ENCODE measurements at places on chromosomes 2 and 18.

DNA sequence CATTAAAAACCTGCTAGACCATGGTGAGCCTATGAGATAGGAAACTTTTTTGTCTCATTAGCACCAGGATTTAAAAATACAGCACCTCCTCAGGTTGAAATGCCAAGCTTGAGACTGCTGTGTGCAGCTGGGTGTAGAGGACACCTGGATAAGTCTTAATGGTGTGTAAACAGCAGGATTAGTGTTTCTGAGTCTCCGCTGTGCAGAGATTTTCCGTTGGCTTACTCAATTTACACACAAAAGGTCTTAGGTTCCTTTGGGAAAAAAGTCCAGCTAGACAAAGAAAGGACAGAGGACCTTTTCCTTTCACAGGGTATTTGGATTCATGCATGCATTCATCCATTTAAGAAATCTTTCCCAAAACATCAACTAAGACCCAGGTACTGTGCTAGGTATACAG is 168.1 kb downstream of the NRXN1 start:
- no peak for DNase-seq

GRCh38 chr2:103734911-103735310 is 973.1 kb downstream of the TMEM182 start:
- DNase-seq, result no peak

- DNase-seq, result no peak
Observed at GRCh38 chr2:63861220-63861822, 19.6 kb downstream of the UGP2 start.

DNA sequence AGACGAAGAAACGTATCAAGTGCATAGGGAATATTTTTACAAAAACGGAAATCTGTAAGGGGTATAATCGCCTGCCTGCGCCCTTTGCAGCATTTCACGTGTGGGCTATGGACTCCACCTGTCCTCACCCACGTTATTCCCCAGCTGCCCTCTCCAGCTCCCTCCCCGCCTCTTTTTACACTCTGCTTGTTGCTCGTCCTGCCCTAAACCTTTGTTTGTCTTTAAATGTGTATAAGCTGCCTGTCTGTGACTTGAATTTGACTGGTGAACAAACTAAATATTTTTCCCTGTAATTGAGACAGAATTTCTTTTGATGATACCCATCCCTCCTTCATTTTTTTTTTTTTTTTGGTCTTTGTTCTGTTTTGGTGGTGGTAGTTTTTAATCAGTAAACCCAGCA is 169.4 kb upstream of the SIX3 start:
- no peak for DNase-seq

Data from stimulated activated CD8-positive, alpha-beta memory T cell treated with anti-CD3 and anti-CD28 coated beads, Interleukin-4, amount 100 ng/mL, for 1 hour (primary cell).